ENCODE measurements at places on chromosomes 1 and 21.
A peak's percentile ranks its signal among the peaks of the same experiment; 100 is the strongest.

DNA sequence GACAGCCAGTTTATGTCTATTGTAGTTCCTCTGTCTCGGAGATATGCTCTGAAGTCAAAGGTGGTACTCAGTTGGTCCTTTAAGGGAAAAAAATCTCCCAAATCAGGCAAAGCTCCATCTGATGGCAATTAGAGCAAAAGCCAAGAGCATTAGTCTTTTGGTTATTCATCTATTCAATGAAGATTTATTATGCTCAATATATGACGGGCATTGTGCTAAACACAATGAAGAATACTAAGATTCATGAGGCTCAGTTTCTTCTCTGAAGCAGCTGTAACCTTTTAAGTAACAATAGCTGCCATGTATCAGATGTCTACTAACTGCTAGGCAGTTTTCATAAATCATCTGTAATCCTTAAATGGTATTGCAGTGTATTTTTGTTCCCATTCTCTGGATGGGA lies 47.6 kb upstream of the MROH9 start:
- DNase-seq, result no peak

- no peak for DNase-seq
Observed at GRCh38 chr1:231130544-231130943, 31.3 kb upstream of the TRIM67 start.

DNA sequence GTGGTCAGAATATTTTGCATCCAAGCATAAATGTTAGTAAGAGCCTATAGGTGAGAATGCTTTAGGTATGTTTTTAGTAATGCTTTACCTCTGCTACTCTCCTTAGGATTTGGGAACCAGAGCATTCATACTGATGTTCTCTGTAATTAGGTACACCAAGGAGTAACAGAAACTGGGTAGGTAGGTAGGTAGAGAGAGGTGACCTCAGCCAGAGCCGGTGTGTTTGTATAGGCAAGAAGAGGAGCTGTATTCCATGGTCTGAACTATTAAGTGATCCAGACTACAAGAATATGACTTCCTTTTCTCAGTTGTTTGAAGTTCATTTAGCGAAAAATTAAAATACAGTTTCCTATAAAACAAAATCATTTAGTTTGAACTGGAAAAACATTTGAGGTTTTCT lies 108.5 kb downstream of the SDCCAG8 start:
- DNase-seq, result no peak

- DNase-seq, result no peak
Observed at GRCh38 chr1:203546274-203546673, 52.3 kb downstream of the OPTC start.

- no peak for DNase-seq
Observed at GRCh38 chr1:10211805-10212410, 1.5 kb downstream of the KIF1B start.

- no peak for DNase-seq
Observed at GRCh38 chr1:87926131-87926830, 597.6 kb downstream of the LMO4 start.

GRCh38 chr1:178166429-178167024 lies 72.6 kb downstream of the RASAL2 start:
- no peak for DNase-seq

GRCh38 chr1:39776886-39777285 lies 5.7 kb upstream of the OXCT2 start:
- DNase-seq, result no peak

DNA sequence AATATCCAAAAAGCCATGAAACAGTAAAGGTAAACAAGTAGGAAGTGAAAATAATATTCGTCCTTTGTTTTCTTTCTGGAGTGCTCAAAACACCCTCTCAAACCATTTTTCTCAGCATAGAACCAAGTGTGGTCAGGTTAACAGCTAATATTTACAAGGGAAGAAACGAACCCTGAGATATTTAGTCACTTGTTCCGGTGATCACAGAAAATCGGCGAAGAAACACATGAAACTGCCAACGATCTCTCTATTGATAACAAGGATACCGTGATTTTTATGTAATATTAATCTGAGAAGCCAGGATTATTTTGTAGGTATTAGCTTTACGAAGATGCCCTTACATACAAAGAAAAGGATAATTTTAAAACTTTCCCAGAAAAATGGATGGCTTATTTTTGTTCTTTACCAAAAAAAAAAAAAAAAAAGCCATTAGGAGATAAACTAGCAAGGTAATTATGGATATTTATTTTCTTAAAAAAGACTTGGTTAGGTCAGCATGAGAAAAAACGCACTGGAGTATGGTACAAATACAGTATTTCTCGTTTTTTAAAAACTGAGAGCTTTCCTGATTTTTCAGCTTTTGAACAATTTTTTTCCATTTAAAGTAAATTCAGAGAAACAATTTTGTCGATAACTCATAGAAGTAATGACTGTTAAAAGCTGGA lies 107.3 kb upstream of the HNRNPU start:
- peak; percentile 4 for DNase-seq

DNA sequence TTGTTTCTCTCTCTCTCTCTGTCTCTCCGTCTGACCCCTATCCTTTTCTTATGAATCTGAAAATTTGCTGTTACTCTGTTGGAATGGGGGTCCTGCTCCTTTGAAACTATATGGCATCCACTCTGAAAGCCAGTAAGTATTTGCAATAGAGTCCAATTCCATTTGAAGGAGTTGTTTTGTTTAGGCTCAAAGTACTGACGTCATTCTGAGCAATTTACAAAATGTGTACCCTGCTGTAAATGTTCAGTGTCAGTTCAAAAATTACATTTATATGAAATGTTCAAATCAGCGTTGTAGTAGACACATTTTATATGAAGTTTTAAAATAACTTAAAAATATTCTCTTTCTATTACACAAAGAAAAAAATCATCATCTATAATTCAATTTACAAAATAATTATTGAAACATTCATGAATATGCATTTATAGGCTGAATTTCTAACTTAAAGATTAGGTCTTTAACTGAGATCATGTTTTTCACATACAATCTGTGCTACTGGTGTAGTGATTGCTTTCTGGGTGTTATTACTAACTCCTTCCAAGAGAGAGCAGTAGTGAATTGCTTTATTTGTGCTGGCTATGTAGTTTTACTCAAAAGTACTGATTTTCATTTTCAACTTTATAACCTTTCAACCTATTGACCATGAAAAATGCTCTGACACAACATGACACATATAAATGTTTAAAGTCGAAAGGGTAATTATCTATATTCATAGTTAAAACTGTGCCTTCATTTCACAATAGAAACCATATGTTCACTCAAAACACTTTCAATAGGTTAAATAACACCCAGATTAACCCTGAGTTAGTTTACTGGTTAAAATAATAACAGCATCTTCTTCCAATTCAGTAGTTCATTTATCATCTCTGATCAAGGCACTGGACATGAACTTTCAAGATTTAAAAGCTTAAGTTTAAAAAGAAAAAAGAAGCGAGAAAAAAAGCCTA lies 253.1 kb upstream of the ADGRL4 start:
- DNase-seq, result peak; percentile 47

- DNase-seq, result no peak
Observed at GRCh38 chr1:236103059-236103458, 38.2 kb upstream of the NID1 start.

- DNase-seq, result peak; percentile 49
Observed at GRCh38 chr21:35212393-35213127, 163.5 kb upstream of the RUNX1 start.

- peak; percentile 73 for DNase-seq
Observed at GRCh38 chr1:218459450-218459849, 114.3 kb downstream of the TGFB2 start.

DNA sequence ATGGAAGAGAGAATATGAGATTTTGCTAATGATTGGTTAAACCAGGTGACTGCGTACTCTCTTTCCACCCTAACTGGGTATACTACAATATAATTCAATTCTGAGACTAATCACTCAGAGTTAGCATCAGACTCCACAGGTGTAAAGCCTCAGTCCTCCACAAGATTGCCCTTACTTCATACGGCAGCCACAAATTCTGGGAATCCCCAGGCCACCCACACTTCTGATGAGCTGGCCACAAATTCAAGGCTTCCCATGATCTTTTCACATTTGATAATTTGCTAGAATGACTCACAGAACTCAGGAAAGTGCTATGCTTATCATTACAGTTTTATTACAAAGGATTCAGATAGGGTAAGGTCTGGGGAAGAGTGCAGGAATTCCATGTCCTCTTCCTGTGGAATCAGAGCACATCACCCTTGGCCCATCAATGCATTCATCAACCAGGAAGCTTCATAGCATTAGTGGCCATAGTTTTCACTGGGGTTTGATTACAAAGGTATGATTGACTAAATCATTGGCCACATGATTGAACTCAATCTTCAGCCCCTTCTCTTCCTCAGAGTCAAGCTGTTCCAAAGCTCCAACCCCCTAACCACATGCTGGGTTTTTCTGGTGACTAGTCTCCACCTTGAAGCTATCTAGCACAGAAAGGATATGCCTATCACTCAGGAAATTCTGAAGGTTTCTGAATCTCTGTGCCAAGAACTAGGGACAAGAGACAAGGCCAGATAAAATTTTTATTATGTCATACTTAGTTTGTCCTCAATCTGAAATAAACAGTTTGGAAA lies 131.7 kb downstream of the HHIPL2 start:
- DNase-seq, result no peak

- no peak for DNase-seq
Observed at GRCh38 chr1:187840557-187840956, 1011.8 kb downstream of the PLA2G4A start.

DNA sequence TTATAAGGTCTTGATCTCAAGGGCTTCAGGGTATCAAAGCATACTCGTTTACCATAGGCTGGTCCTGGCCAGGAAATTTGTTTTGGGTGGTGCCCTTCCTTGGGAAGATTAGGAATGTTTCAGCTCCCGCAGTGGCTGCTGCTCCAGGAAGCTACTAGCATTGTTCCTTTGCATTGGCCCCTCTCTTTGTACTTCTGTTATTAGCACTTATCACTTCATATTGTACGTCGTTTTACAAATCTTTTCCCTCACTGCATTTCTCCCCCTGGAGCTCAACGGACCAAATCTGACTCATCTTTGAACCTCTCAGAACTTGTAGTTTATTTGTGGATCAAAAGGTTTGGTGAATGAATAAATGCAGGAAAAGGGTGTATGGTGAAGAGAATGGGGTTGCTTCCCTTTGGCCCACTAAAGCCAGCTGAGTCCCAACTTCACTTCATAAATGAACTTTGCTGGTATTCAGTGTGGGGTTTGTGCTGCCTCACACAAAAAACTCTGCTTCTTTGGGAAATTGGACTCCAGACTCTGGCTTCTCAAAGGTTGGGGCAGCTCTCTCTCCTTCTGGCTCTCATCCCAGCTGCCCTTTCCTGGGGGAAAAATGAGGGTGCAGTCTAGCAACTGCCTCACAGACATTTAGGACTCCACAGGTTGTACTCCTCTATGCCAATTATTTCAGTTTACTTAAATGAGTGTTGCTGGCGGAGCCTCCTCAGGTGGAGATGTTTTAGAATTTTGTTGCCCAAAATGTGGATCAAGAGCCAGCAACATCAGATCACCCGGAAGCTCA lies 5.9 kb downstream of the GNAT2 start:
- peak; percentile 31 for DNase-seq

GRCh38 chr1:19786988-19787423 lies 12.7 kb downstream of the TMCO4 start:
- no peak for DNase-seq

- no peak for DNase-seq
Observed at GRCh38 chr1:228851193-228851592, 115.9 kb downstream of the RHOU start.

DNA sequence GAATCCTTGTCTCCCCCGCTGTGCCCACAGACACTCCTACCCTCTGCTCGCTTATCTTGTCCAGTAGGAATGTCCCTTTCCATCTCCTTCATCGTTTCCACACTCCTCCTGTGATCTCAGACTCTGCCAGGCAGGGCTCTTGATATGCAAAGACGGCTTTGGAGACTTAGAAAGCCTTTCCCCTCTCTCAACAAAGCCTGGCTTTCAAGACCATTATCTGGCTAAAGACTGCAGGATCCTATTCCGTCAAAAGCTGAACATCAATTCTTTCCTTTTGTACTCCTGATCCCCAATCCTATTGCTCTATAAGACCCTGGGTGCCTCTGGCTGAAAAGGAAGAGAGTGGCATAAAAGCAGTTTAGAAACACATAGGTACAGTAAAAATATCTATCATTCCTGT lies 63.9 kb downstream of the SDC3 start:
- DNase-seq, result no peak

- peak; percentile 15 for DNase-seq
Observed at GRCh38 chr1:201119206-201120197, 7.3 kb upstream of the CACNA1S start.

GRCh38 chr1:90176530-90176929 lies 181.6 kb downstream of the ZNF326 start:
- DNase-seq, result no peak

DNA sequence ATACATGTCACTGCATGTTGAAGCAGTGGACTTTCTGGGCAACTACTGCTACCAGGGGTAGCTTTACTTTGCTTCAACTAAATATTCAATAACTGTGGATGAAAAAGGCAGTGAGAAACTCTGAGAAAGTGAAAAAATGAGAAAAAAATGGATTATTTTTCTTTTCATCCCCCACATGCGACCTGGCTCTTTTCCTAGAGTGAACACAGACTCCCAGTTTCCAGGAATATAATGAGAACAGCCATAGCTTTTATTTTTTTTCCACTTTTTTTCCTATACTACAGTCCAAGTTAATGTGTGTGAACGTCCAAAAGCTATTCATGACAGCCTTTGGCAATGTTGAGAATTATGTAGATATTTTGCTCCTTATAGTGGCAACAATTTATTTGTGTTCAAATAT lies 230.4 kb downstream of the DNM3 start:
- DNase-seq, result no peak

DNA sequence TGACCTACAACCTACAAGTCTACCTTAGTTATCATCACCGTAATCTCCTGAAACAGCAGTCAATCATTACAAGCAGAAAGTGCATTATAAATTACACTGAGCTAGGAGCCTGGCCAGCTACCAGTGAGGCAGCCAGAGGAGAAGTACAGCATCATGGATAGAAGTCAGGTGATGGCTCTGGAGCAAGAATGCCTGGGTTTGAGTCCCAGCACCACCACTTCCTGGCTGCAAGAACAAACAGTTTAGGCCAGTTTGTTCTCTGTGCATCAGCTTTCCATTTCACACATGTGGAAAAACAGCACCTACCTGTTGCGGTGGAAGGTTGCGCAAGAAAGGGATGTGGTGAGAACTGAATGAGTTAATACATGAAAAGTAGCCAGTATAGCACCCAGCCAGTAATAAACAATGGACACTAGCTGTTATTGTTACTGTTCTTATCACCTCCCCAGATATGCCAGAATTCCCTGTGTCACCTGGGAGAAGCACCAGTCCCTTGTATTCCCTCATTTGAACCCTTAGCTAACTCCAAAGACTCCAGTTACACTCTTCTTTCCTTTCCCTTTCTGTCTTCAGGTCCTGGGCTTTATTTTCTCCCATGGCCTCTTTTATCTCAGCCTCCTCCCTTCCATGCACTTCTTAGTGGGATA lies 9.0 kb downstream of the CREG1 start:
- no peak for DNase-seq

Data from astrocyte of the spinal cord (primary cell).